ENCODE measurements at places on chromosomes 12 and 14. TPM values are rescaled to one million over a fixed set of nuclear protein-coding genes. Genes with fewer than 3 reads are reported as not detected.

NRL gene
- total RNA-seq = 0.74 TPM

TAS2R14 gene
- 0.07 TPM for total RNA-seq

HOXC10 gene
- total RNA-seq = not detected

OGFOD2 gene
- 31.4 TPM for total RNA-seq

DNAH10 gene
- total RNA-seq = not detected

RFLNA gene
- total RNA-seq = not detected

CTSG gene
- not detected for total RNA-seq

PDE3A gene
- 1.1 TPM for total RNA-seq

TRIAP1 gene
- total RNA-seq = 81.4 TPM

SPTB gene
- total RNA-seq = not detected

SLC7A8 gene
- total RNA-seq = not detected

POTEM gene
- not detected for total RNA-seq
